Activated naive CD4-positive, alpha-beta T cell treated with anti-CD3 and anti-CD28 coated beads, Interleukin-2, amount 10 ng/mL, durations not matched to agents 7 days and 5 days (primary cell): ENCODE measurements at places on chromosomes 3 and 15.

DNA sequence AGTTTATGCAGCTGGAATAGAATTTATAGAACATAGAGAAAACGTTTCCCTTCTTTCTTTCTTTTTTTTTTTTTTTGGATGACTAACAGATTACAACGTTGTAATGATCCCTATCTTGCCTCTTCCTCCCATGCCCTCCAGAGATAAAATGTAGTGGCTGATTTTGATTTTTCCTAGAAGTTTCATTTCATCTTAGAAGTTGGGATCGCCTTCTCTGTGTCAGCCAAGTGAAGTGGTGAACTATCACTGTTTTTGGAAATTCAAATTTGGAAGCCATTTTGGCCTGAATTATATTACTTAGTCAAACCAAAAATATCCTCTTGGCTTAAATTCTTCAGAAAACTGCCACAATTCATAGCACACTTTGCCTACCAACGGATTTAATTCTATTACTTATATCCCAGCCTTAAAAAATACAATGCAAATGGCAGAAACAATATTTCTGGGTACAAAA is 1025.5 kb upstream of the NR2F2 start:
- DNase-seq = no peak

DNA sequence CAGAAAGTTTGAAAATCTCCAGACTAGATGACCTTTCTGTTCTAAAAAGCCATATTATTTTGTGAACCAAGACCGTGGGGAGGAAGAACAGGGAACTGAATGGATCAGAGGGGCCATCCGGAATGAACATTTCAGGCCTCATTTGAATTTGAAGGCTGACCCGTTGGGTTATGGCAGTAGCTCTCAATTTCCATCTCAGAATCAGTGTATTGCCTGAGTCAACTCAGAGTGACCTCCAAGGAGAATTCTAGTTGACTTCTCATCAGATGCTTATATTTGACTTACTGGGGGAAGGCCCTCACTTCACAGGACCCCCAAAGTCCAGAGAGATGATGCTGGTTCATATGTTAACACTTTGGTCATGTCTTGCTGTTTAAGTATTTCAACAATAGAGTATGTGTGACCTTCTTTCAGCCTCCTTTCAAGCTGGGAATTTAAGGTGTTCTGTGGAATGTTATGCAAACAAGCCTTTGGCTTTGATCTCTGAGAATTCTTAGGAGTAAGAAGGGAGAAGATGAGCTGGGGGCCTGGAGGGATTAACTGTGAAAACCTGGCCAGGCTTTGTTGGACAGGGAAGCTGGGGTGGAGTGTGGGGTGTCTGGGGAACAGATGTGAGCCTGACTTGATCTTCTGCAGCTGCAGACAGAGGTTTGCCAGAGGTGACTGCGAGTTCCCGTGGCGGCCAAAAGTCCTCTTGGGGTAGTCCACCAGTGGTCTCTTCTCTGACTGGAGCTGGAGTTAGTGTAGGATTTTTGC is 111.2 kb upstream of the RGMA start:
- DNase-seq = no peak

GRCh38 chr3:196222876-196223595 is 6.7 kb downstream of the SLC51A start:
- no peak for DNase-seq

- DNase-seq = no peak
Measured at GRCh38 chr15:86894269-86894668, 814.6 kb downstream of the AGBL1 start.

DNA sequence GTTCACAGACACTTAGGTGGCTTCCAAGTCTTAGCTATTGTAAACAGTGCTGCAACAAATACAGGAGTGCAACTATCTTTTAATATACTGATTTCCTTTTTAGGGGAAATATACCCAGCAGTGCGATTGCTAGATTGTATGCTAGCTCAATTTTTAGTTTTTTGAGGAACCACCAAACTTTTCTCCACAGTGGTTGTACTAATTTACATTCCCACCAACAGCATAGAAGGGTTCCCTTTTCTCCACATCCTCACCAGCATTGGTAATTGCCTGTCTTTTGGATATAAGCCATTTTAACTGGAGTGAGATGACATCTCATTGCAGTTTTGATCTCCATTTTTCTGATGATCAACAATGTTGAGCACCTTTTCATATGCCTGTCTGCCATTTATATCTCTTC is 58.9 kb downstream of the ZNF148 start:
- no peak for DNase-seq

DNA sequence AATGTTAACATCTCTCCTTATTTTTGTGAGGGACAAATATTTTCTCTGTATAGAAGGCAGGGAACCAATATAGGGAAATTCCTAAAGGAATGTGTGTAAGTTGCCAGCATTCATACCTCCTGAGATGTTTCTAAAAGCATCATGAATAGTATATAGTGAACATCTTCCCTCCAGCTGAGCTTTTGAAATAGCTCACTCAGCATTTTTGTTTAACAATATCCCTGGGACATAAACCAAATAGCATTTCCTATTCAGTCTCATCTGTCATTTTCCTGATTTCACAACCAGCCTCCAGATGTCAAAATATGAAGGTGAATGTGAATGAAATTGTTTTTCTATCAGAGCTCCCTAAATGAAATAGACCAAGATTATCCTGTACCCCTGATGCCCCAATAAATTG is 137.2 kb downstream of the PPM1L start:
- DNase-seq = no peak

- no peak for DNase-seq
Measured at GRCh38 chr15:70420948-70421482, 323.3 kb upstream of the TLE3 start.

- no peak for DNase-seq
Measured at GRCh38 chr3:10715886-10716285, 100.1 kb upstream of the SLC6A11 start.

DNA sequence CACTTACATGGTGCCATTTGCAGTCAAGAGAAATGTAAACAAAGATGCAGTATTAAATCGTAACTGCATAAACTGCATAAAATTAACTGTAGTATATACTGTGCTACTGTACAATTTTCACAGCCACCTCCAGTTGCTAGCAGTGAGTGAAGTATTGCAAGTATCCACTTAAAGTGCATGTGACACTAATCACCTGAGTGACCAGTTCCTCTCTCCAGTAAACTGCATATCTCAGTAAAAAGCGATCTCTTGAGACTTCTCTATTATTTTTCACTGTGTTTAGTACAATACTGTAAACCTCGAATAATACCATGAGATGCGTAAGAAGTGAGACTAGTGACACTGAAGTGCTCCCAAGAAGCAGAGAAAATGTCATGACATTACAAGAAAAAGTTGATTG is 111.7 kb upstream of the PLXND1 start:
- DNase-seq = no peak

GRCh38 chr3:194072097-194072428 is 63.9 kb upstream of the HES1 start:
- no peak for DNase-seq
